Suprapubic skin (tissue), 4 donors: ENCODE measurements at places on chromosomes 16 and 17.

DNA sequence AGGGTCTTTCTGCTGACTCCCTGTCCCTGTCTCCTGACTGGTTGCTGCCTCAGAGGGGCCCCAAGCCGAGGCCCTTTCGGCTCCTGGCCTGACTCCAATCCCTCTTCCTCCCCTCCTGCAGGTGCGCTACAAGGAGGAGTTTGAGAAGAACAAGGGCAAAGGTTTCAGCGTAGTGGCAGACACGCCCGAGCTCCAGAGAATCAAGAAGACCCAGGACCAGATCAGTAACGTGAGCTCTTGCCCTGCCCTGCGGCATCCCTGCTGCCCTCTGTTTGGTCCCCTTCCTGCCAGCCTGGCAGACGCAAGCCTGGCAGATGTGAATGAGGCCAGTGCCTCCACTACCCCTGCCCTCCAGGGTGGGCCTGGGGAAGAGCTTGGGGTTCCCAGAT, 27.1 kb upstream of the LASP1NB start:
- DNase-seq = no peak

- DNase-seq = no peak
Observed at GRCh38 chr17:82332669-82333278, 792 bp downstream of the SECTM1 start.

GRCh38 chr16:23452221-23452571, 793 bp downstream of the COG7 start:
- DNase-seq = no peak

GRCh38 chr16:12965274-12965804, 63.9 kb downstream of the SHISA9 start:
- DNase-seq = no peak

- DNase-seq = no peak
Observed at GRCh38 chr16:71276589-71277334, 12.4 kb downstream of the CMTR2 start.

GRCh38 chr16:70664325-70665112, 18.2 kb downstream of the IL34 start:
- DNase-seq = peak; percentile 64

GRCh38 chr16:3587547-3588110, 10.4 kb upstream of the NLRC3 start:
- DNase-seq = no peak

DNA sequence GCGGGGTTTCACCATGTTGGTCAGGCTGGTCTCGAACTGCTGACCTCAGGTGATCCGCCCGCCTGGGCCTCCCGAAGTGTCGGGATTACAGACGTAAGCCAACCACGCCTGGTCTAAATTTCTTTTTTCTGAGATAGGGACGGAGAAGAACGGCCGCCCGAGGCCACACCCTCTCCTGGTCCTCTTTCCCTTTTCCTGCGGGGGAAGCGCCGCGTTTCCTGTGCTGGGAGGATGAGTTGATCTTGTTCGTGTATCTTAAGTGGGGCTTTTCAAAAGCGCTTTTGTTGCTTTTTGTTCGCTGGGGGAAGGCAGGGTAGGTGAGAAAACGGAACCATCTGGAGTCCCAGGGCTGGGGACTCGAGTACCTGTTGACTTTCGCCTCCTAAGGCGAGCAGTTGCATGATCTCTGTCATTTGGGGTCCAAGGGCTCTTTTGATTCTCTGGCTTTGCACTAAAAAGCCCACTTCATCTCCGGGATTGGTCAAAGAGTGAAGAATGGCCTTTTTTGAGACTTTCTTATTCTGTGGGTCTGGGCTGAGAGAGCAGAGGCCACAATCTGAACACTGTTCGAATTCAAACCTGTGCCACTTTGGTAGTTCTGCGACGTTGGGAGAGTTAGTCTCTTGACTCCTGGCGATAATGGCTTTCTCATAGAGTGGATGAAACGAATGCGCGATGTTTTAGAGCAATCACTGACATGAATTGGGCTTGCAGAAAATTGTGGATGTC, 1.3 kb downstream of the FUS start:
- DNase-seq = no peak

DNA sequence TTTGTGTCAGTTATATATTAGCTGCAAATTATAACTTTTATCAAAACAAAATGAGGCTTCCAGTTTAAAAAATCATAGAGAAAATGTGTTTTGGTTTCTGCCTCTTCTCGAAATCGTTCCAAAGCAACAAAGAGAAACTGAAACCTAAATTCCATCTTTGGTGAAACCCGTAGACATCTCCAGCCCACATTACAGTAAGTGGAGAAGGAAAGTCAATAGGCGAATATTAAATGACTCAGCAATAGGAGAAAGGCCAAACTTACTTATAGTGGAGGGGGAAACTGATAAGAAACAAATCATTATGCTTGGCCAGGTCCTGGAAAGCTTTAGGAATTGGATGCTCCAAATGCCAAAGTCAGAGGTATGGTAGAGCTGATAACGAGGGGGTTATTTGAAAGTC, 103.0 kb upstream of the SHISA6 start:
- no peak for DNase-seq

DNA sequence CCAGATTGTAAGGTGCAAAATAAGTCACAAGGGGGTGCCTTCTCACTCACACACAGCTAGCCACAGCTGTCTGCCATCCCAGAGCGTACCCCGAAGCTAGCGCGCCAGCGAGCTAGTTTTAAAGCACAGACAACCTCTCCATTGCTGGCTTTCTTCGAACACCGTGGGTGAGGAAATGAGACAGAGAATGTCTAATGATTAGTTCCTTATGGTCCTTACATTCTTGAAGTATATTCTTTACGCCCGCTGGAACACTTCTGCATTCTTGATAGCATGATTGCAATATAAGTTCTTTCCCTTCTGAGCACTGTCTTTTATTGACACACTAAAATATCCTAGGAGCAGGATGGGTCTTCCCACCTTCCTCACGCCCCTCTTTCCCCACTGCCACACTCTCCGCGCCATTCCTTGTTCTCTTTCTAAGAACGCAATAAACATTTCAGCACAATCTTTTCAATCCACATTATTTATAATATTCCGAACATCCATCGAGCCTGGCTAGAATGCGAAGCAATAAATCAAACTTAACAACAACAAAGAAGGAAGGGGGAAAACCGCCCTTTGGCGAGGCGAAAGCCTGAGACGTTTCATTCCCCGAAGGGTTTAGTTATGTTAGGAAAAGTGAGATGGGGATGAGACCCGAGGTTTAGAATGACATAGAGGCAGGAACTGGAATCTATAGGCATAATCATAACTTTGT, 251.3 kb downstream of the NTN1 start:
- DNase-seq = no peak

- DNase-seq = no peak
Observed at GRCh38 chr16:68190736-68191510, 45.0 kb downstream of the ESRP2 start.

DNA sequence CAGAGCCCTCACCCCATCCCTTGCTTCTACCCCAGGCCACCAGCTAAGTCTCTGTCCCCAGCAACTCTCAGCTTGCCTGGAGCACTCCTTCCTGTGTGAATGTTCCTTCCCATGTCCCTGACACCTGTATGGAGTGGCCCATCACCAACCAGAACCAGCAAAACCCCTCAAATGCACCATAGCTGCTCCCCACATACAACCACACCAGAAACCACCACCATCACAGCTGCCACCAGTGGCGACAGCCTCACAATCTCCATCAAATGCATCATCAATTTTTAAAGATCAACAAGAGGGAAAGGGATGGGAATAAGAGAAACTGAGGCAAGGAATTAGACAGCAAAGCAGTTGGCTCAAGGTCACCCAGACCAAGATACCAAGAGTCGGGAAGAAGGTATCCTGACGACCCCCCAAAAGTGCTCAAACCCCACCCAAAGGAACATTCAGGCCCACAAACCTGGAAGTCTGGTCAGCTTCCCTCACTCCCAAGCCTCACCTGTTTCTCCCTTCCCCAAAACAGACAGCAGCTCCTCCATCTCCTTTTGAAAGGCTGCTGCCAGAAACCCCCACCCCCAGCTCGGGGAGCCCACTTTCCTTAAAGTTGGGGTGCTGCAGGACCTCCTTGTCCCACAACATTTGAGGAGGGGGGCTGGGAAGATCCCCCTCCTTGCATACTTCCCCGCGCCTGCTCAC, 1.8 kb downstream of the SRCIN1 start:
- no peak for DNase-seq

- no peak for DNase-seq
Observed at GRCh38 chr16:65521633-65522328, 399.9 kb upstream of the CDH11 start.

DNA sequence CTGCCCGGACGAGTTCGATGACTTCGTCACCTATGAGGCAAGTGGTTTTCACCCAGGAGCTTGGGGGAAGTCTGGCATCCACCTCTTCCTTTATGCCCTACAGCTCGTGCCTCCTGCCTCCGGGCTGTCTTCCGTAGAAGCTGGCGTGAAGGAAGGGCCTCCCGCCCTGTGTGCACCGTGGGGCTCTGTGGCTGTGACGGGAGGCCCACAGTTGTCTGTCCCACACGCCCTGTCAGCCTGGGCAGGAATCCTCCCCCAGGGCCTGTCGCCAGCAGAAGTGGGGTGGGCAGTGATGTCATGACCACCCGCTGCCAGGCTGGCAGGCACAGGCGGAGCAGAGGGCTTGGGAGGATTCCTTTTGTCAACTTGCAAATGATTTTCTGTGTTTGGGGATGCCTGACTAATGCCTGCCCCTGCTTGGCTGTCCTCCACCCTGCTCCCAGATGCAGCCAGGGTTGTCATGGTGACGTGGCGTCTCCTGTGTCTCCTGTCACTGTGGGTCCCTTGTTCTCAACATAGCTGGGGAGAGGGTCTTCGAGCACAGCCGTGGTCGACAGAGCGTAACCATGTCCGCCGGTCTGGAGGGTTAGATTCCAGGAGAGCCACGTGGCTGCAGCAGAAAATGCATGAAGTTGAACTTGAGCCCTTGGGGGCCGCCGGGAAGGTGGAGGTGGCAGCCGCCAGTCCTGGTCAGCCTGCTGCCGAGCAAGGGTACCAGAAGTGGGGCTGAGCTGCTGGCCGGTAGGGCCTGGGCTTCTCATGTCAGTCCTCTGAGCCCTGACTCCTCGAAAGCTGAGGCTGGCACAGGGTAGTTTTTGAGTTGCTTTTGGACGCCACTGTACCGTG, 46.1 kb downstream of the RAB11FIP3 start:
- DNase-seq = no peak

DNA sequence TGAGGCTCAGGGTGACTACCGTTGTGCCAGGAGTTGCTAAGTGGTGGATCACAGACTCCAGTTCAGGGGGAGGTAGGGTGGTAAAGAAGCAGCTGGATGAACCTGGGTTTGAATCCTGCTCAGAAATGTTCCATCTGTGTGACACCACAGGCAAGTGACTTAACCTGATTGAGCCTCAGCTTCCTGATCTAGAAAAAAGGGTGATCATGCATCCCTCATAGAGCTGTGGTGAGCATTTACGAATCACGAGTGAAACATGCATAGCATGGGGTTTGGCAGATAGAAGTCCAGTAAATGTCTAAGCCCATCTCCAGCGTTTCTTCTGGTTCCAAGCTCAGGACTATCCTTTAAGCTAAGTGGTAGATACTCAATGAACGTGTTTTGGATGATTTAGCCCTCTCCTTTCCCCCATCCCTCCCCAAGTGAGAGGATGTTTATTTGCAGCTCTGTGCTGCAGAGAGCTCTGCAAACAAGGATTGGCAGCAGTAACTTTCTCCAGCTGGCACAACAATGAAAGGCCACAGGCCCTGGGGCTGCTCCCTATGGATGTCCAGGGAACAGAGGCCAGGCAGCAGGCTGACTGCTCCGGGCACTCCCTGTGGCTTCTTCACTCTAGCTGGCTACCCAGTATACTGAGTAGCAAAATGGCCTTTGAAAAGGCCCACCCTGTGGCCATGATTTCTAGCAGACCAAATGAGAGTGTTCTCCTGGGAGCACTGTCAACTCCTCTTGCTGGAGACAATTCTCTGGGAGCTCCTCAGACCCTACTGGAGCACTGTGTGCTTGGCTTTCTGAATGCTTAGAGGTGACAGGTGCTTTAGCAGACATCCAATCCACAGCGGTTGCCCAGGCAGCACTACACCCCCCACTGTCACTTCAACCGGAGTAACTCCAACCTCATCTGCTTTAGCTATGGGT, 21.3 kb downstream of the CA4 start:
- DNase-seq = no peak

- no peak for DNase-seq
Observed at GRCh38 chr17:63222655-63223054, 223.5 kb downstream of the CYB561 start.

- no peak for DNase-seq
Observed at GRCh38 chr17:81228420-81228819, 5.7 kb upstream of the CEP131 start.

GRCh38 chr17:49580981-49581647, 5.4 kb downstream of the NXPH3 start:
- no peak for DNase-seq

DNA sequence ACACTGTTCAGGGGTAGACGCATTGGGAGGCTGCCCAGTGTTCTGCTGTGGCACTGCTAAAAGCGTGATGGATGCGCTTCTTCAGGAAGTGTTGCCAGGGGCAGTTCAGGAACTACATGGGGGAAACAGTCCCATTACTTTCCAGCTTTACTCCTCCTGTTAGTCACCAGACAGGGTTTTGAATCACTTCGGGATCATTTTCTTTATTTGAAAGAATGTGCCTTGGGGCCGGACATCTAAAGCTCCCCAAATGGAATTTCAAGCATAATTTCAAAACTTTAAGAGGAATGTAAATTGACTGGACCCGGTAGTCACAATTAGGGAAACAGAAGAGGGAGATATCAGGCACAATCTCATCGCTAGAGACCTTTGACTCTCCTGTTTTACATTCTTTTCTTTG, 1.3 kb upstream of the KRTAP2-1 start:
- no peak for DNase-seq

GRCh38 chr17:61155590-61156237, 243.9 kb upstream of the TBX2 start:
- no peak for DNase-seq

GRCh38 chr17:70426752-70427151, 257.4 kb downstream of the KCNJ2 start:
- no peak for DNase-seq

DNA sequence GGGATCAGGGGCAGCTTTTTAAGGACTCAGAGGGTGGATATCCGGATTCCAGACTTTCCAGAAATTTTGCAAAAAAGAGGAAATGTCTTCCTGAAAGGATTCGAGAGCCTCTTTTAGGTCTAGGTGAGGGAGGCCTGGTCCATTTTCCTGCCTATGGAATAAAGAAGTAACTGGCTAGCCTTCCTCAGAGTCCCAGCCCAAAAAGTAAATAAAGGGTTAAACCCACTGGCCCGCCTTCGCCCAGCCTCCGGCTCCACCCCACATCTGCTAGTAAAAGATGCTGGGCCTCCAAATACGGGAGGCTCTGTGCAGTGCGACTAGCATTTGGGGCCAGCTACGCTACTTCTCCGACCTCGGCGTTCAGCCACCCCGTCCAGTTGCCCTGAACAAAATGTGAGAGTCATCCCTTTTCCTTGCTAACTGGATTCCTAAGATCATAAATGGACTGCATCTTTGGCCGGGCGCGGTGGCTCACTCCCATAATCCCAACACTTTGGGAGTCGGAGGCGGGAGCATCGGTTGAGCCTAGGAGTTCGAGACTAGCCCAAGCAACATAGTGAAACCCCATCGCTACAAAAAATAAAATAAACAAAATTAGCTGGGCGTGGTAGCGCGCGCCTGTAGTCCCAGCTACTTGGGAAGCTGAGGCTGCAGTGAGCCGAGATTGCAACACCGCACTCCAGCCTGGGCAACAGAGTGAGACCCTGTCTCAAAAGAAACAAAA, 824 bp upstream of the MPP2 start:
- DNase-seq = no peak
